ENCODE measurements at places on chromosomes 5 and 9. TPM values are rescaled to one million over a fixed set of nuclear protein-coding genes. Genes with fewer than 3 reads are reported as not detected.

Gene OR1J2
- total RNA-seq, result not detected

Gene CBY3
- total RNA-seq, result not detected

Gene RASA1
- total RNA-seq, result 20.9 TPM

Gene FOXD4L6
- not detected for total RNA-seq

Gene OGN
- 2.6 TPM for total RNA-seq

Gene PCDHA10
- 0.40 TPM for total RNA-seq

DNA sequence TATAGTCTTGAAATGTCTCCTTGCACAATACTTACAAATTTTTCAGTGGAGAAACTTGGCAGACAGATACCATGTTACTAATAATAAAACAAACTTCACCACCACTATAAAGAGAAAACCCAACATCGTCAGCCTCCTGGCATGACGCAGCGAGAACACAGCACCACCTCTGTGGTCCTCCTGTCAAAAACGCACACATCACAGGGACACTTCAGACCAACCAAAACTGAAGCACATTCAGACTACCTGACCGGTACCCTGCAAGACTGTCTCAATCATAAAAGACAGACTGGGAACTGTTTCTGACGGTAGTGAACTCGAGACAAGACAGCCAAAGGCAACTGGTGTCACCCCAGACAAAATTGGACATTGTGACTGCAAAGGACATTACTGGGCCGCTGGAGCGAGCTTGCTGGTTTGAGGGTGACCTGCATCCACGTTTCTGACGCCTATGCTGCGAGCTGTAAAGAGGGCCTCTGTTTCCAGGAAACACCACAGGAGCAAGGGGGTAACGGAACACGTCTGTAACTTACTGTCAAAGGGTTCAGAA, 34.4 kb downstream of the NSUN2 start:
- DNase-seq, result no peak

- peak; percentile 83 for DNase-seq
These were observed 41.4 kb downstream of the GLRX start for GRCh38 chr5:95781101-95781583.

DNA sequence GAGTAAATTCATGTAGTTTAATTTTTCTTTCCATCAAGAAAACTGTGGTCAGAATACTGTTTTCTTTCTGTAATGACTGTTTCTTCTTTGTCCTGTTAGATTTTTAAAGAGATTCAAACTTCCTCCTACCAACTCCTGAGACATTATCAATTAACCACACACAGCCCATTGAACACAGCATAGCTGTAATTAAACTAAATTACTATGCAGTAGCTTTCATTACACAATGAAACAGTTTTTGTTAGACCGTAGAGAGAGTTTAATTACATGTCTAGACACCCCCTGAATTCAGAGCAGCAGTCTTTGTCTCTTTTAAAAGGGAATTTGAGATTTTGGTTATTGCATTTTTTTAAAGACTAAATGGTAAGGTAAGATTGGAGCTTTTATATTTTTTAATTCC, 77.5 kb downstream of the STARD4 start:
- DNase-seq, result no peak

DNA sequence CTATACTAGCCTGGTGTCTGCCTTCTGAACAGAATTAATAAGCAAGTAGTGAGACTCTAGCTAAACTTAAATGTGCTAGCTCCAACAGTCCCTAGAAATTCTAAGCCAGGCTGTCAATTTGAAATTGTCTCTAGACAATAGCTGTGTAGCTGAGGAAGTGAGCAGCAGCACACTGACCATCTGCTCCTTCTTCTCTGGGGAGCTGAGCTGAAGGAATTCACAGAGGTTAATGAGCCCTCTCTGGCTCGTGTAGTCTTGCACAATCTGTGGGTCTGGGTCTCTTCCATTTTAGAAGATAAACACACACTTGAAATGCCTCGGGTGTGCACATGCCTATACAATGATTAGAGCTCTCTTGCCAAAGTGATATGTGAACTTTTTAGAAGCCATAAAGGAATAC, 63.5 kb upstream of the BARX1 start:
- DNase-seq, result no peak

DNA sequence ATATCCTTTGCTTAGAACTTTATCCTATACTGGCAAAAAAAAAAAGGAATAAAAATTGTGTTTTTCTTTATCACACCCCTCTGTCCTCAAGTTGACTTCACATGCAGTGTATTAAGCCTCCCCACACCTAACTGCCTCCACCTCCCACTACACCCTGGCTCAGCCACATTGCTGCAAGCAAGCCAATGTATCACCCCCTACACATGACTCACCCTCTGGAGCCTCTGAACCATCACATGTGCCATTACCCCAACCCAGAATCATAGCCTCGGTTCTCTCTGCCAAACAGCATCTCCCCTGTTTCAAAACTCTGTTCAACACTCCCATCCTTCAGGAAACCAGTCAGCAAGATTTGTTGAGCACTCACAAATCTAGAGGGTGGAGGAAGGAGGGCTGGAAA, 209.0 kb downstream of the CWC27 start:
- no peak for DNase-seq

All from Peyer's patch (tissue), 4 donors.